ENCODE measurements at places on chromosomes 16 and 17.

- DNase-seq = no peak
Observed at GRCh38 chr17:9859781-9860180, 34.1 kb downstream of the GLP2R start.

GRCh38 chr17:29747660-29748059, 124.9 kb upstream of the CORO6 start:
- DNase-seq = no peak

DNA sequence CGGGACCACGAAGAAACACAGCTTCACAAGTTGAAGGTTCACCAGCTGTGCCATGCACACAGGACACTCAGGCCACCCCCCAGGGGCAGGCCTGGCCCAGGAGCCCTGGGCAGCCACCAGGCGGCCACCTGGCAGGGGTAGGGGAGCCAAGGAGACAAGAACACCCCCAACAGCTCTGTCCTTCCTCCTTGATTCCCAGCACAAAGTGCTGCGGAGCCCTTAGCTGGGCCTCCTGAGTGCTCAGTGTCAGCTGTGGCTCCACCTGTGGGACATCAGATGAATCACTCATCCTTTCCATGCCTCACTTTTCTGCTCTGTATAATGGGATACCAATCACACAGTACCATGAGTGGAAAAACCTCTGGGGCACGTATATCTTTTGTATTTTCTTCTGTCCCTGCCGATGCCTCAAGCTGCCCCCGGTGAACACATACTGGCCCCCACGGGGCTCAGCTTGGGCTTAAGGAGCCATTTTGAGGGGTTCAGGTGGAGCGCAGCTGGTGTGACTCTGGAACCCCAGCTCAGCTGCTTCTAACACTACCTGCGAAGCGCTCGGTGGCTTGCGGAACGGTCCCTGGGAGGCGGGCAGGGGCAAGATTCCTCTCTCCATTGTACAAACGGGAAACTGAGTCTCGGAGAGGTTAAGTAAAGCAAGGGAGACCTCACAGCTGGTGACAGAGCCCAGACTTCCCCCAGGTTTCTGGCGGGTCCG, 12.0 kb downstream of the GALK1 start:
- DNase-seq = no peak

DNA sequence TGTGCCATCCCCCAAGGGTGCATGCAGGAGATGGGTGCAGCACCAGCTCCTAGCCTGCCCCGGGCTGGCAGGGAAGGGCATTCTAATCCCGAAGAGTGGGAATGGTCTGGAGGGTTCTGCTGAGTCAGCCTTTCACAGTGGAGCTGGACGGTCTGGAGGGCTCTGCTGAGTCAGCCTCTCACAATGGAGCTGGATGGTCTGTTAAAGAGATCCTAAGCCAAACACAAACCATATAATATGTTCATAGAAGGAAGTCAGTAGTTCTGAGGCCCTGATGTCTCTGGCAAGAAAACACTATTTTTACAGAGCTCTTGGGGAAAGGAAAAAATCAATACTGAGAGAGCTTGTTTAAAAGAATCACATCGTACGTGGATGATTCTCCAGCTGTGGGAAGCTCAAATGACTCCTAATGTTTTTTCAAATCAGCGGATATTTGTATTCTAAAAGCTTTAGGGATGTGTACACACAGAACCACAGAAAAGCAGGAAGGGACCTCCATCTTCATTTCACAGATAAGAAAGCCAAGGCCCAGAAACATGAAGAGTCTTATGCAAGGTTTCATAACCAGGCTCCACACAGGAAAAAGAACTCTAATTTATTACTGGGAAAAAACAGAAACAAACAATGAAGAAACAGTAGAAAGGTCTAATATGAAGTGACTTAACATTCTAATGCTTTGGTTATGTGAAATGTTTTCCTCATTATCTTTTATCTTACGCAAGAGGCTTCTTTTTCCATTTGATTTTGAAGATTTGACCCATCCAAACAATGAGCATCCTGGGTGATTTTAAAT, 176.3 kb downstream of the VPS53 start:
- DNase-seq = no peak

GRCh38 chr16:54522584-54522983, 236.0 kb upstream of the IRX3 start:
- no peak for DNase-seq

DNA sequence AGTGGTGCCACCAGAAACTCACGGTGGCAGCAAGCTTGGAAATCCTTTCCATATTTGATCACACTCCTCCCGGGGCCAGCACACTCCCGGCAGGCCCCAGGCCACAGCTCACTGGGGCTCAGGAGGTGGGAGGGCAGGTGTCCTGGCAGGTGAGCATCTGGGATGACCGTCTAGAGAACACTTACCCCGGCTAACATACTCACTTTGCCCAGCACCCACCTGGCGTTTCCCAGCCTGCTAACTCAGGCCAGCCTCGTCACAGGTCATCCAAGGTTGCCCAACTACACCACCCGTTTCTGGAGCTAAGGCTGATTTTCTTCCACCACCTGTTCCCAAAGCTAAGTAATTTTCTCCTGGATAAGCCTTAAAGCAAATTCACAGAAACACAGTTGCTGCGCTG, 24.9 kb downstream of the FBXO31 start:
- no peak for DNase-seq

DNA sequence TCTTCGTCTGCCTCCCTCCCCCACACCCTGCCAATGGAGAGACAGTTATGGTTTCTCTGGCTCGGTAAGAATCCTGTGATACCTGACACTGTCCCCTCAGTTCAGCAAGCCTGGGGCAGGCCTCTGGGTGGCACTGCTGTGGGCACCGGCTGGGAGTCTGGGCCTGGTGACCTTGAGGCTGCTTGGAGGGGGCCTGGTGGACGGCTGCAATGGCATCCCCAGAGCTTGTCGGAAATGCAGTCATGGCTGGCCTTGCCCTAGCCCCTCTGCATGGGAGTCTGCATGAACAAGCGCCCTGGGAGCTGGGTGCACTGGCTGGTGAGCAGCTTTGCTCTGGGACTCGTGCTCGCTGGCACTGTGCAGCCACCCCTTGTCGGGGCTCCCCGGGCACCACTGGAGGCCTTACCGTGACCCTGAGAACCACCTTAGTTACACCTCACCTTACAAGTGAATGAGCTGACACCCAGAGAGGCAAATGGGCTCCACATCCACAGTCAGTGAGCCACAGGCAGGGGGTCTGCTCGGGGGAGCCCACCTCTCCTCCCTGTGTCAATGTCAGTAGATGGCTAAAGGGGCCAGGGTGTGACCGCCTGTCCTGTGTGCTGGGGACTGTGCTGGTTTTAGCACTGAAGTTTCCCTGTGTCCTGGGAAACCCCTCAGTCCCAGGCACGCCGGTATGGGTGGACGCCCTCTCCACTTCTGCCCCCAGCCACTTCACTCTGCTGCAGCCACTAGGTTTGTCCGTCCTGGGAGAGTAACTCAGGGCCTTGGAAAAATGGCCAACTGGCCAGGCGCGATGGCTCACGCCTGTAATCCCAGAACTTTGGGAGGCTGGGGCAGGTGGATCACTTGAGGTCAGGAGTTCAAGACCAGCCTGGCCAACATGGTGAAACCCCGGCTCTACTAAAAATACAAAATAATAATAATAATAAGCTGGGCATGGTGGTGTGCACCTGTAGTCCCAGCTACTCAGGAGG, 1.4 kb downstream of the LGALS3BP start:
- no peak for DNase-seq

DNA sequence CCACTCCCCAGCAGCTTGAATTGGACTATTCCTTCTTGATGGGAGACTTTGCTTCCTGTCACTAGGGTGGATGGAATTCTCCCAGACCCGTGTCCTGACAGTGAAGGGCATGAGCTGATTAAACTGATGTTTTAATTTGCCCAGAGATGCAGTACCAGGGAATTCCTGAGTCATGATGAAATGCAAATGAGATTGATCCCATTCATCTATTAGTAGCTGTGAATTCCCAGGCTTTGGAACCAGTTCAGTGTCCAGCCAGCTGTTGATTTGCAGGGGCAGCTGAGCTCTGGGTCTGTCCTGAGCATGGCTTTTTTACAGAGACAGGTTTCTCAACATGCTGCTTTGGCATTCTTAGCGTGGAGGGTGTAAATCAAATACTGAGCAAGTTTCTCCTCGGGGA, 157.9 kb downstream of the PITPNC1 start:
- DNase-seq = no peak

DNA sequence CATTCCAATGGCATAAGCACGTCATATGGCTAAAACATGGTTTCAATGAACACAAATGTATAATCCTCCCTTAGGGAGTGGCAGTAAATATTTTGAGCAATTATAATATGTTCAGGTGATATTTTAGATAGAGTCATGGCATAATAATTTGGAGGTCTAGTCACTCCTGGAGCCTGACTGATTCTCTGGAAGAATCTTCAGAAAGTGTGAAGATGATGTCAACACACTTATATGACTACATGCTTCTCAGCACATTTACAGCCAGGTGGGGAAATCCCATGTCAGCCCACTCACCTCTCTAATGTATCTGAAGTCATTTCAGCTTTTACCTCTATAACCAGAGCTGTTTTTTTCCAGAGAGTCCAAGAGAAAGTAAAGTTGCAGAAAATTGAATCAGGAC, 474.8 kb downstream of the SHISA9 start:
- DNase-seq = no peak

- no peak for DNase-seq
Observed at GRCh38 chr17:78617511-78618061, 40.4 kb upstream of the DNAH17 start.

GRCh38 chr16:51542981-51543815, 392.1 kb upstream of the SALL1 start:
- DNase-seq = no peak

- no peak for DNase-seq
Observed at GRCh38 chr17:7656958-7657609, 6.4 kb downstream of the ATP1B2 start.

DNA sequence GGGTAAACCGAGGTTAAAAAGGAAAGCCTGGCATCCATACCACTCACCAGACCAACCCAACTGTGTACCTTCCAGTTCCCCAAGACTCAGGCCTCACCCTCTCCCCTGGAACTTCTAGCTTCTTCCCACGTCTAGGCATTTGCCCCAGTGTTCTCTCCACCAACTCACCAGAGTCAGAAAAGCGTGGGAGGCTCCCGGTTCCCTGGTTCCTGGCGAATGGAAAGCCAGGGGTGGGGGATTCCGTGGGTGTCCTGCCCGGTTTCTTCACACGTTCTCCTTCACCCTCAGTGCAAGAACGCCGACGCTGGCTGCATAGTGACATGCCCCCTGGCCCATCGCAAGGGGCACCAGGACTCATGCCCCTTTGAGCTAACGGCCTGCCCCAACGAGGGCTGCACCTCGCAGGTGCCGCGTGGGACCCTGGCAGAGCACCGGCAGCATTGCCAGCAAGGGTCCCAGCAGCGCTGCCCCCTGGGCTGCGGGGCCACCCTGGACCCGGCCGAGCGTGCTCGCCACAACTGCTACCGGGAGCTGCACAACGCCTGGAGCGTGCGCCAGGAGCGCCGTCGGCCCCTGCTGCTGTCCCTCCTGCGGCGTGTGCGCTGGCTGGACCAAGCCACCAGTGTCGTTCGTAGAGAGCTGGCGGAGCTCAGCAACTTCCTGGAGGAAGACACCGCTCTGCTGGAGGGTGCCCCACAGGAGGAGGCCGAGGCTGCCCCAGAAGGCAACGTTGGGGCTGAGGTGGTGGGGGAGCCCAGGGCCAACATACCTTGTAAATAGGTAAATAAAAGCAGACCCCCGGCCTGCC, 1.7 kb downstream of the RNF151 start:
- DNase-seq = no peak

GRCh38 chr16:10078541-10078949, 103.7 kb downstream of the GRIN2A start:
- DNase-seq = no peak

GRCh38 chr17:20774472-20775135, 195.1 kb downstream of the CDRT15L2 start:
- no peak for DNase-seq

- DNase-seq = no peak
Observed at GRCh38 chr17:79695797-79696609, 34.7 kb upstream of the ENPP7 start.

GRCh38 chr17:44400226-44400847, 10.9 kb upstream of the ITGA2B start:
- no peak for DNase-seq

GRCh38 chr16:89473791-89474414, 16.5 kb downstream of the ANKRD11 start:
- DNase-seq = no peak

DNA sequence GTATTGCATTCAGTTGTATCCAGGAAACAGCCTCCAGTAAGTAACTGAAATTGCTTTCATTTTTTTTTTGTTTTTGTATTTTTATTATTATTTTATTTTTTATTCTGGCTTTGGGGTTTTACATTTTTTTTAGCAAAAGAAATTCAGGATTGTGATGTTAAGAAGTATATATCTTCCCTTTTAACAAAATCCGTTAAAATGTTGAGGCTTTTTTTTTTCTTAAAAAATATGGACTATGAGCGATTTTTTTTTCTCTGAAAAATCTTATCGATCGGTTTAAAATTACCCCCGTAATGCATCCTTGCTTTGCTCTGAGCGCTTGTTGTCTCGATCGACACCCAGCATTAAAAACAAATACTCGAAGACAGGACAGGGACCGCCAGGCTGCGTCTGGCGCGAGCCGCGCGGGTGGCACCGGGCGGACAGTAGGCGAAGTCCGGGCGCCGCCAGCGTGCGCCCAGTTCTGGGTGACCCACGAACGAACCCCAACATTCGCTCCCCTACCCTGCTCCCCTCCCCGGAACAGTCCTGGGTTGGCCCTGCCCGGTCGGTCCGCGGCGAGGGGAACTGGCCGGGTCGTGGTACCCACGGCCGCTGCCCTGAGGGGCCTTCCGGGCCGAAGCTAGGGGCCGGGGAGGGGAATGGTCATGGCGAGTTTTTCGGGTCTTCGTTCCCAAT, 482 bp downstream of the BAHCC1 start:
- no peak for DNase-seq

DNA sequence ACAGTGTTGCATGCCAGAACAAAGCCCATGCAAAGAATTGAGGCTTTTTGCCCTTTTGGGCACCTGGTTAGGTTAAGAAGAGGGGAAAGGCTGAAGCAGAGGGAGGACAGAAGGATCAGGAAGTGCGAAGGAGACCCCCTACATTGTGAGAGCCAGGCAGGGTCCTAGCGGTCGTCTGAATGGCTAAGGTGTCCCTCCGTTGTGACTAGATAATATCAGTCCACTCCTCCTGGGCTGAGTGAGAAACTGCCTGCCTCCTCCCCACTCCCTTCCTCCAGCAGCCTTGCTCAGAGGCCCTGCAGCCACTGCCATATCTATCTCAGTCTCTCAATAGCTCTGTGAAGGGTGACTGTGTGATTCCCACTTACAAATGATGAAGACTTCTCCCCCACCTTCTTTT, 75.1 kb downstream of the WSB1 start:
- no peak for DNase-seq

- DNase-seq = no peak
Observed at GRCh38 chr17:60292697-60293096, 99.2 kb downstream of the USP32 start.

- DNase-seq = no peak
Observed at GRCh38 chr17:19787733-19788357, 39.7 kb upstream of the ALDH3A1 start.
